Endothelial cell of umbilical vein (primary cell): ENCODE measurements at places on chromosomes 2 and 18.

DNA sequence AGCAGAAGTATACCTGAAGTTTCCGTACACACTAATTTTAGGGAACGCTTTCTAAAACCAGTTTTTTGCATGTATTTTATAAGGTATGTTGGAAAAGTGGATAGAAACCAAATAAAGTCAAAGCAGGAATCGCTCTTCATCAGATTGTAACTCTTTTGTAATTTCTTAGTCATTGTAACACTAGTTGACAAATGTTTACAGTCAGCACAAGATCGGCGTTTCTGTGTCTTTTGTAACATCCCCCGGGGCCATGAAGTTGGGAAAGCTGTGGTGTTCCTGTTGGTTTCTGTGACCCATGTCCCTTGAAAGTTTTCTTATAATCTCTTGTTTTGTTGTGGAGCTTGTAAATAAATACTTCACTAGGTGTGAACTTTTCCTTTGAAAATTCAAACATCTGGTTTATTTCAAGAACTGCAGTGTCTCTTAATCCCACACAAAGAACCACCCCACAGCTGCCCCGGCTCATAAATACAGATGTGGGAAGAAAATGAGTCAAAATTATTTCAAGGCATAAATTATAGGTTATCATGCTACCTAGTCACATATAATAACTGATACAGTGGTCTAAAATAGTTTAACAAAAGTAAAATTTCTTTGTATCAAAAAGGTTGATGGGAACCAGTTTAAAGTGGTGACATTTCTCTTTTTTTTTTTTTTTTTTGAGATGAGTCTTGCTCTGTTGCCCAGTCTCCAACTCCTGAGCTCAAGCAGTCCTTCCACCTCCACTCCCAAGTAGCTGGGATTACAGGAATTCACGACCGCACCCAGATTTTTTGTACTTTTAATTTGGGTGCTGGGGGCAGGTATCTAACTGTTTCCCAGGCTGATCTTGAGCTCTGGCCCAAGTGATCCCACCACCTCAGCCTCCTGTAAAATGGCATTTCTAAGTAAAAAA lies 751 bp upstream of the NMI start:
- peak; percentile 15 for DNase-seq

GRCh38 chr18:5237083-5237722 lies 40.1 kb upstream of the AKAIN1 start:
- DNase-seq, result no peak

- DNase-seq, result no peak
Observed at GRCh38 chr2:156517419-156517818, 81.2 kb downstream of the GPD2 start.

- no peak for DNase-seq
Observed at GRCh38 chr2:112183327-112184025, 45.3 kb downstream of the FBLN7 start.

DNA sequence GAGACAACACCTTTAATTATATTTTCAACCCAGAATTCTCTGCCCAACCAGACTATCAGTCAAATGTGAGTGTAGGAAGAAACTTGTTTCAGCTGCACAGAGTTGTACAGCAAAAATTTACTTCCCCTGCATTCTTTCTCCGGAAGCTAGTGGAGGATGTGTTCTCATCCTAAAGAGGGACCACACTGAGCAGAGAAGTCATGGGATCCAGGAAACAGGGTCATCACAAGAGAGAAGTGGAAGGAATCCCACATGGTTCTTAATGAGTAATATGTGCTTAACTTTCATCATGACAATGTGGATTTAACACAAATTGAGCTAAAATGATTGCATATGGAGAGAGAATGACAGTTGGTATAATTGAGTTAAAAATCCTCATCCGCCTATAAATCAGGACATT lies 78.2 kb downstream of the INPP4A start:
- peak; percentile 70 for DNase-seq

- no peak for DNase-seq
Observed at GRCh38 chr2:219675221-219675620, 47.8 kb downstream of the SLC4A3 start.

DNA sequence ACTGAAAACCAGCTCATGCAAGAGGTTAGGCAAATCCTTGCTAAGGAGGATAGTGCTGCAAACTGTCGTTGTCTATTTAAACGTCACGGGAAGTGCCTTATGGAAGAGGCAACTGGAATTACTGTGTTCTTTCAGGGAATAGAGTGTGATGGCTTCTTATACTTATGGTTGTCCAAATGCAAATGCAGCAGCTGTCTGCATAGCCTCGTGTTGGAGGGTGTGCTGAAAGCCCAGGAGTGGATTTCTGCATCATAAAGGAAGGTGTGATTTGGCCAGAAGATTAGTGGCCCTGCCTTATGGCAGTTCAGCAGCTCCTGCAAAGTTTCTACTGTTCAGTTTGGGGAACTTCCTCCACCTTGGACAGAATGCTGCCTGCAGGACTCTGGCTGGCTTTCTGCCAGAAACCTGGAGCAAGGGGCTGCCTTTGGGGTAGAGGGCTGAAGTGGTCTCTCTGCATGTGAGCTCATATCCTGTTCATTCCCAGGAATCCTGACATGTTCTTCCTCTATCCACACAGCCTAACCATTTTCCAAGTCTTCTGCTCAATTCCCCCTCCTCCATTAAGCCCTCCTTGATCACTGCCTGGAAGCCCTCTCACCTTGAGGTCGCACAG lies 321.2 kb upstream of the CXCR4 start:
- DNase-seq, result no peak

DNA sequence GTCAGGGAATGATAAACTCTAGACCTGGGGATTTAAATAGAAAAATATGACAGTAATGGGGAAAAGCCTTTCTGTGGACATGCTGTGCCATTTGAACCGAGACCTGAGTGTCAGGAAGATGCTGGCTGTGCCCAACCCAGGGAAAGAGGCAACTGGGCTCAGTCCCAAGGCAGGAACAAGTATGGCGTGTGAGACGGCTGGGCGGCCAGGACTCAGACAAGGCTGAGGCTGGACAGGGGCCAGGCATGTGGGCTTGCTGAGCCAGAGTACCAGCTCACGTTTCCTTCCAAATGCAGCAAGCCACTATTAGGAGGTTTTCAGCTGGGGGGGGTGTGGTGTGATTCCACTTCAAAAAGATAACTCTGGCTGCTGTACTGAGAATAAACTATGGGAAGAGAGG lies 92.4 kb downstream of the INPP5D start:
- peak; percentile 17 for DNase-seq

GRCh38 chr18:44790860-44791259 lies 110.2 kb downstream of the SETBP1 start:
- no peak for DNase-seq

DNA sequence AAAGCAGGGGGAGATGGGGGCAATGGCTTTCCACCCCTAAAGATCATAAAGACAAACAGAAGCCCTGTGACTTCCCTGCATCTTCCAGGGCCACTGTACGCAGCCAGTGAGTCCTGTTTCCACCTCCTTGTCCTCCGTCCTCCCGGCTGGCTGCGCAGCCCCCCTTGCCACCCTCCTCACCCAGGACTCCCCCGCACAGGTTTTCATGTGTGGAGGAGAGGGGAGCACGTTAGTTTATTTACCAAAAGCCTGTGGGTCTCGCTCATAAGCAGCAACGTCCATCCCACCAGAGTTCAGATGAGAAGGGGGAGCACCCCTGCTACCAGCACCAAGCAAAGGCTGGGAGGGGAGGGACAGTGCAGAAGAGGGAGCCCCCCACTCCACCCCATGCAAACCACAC lies 11.7 kb downstream of the CYP26B1 start:
- DNase-seq, result no peak

DNA sequence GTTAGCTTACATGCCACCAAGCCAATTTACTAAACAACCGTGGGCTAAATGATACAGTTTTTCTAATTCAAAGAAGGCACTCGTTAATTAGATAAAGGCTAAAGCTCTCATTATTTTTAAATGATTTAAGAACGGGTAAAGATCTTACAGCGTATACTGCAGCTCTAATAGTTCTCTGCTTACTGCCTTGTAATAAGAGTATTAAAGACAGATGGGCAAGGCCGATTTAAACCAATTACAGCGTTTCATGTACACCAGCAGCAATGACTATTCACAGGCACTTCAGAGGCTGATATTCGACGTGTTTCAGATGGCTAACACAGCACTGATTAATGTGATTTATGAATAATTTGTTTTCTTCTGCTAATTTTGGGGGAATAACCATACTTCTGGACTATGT lies 259.3 kb downstream of the ZNF407 start:
- no peak for DNase-seq

- DNase-seq, result no peak
Observed at GRCh38 chr2:31238906-31239592, 5.1 kb downstream of the EHD3 start.

- no peak for DNase-seq
Observed at GRCh38 chr2:65579506-65580235, 147.3 kb upstream of the SPRED2 start.

DNA sequence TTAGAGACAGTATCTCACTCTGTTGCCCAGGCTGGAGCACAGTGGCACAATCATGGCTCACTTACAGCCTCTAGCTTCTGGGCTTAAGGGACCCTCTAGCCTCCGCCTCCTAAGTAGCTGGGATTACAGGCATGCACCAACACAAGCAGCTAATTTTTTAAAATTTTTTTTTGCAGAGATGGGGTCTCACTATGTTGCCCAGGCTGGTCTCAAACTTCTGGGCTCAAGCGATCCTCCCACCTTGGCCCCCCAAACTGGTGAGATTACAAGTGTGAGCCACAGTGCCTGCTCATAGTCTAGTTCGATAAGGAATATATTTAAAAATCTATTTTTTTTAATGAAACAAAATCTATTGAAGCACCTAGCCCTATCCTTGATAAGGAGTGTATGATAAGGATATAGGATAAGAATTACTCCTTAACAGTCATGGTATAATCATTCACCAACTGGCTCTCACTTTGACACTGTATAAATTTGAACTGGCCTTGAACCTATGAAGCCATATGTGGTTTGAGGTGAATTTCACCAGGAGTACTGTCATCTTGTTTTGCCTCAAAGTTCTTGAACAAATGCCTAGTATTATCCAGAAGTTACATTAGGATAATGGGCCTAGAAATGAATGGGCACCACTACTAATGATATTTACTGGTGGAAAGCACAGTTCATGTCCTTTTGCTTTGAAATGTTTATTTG lies 71.1 kb downstream of the EXOC6B start:
- DNase-seq, result no peak

DNA sequence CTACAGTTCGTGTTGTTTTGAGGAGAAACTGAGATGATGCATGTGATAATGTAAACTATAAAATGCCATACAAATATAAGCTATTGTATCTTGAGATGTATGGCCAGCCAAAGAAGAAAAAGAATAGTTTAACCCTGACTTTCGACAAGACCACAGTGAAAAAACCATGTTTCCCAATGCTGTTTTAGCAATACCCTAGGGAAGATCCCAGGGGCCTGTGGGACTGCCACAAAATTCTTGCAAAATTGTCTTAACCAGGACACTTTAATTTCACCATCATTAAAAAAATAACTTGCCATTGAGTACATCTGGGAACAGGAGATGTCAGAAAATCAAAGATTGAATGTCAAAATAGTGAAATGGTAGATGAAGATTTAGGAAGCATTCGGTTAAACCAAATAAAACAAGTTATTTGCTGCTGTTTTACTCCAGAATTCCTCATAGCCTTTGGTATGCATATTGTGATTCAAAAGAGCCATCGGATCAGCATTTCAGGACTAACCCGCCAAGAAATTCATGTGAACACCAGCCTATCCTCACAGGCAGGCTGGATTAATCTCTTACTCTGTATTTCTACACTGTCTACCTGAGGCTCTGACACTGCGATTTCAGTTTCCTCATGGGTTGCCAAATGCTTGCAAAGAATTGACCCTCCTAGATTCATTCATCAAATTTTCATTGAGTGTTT lies 49.0 kb upstream of the SP3 start:
- no peak for DNase-seq

- no peak for DNase-seq
Observed at GRCh38 chr18:5478261-5478660, 65.5 kb downstream of the EPB41L3 start.

GRCh38 chr2:27689424-27689823 lies 25.7 kb downstream of the SLC4A1AP start:
- DNase-seq, result no peak

- DNase-seq, result no peak
Observed at GRCh38 chr2:80141007-80141726, 163.4 kb downstream of the LRRTM1 start.

- no peak for DNase-seq
Observed at GRCh38 chr2:59888015-59888414, 665.4 kb downstream of the BCL11A start.

- peak; percentile 42 for DNase-seq
Observed at GRCh38 chr2:162029287-162029901, 44.6 kb downstream of the DPP4 start.

- DNase-seq, result peak; percentile 48
Observed at GRCh38 chr2:84971510-84972206, 697 bp downstream of the KCMF1 start.

DNA sequence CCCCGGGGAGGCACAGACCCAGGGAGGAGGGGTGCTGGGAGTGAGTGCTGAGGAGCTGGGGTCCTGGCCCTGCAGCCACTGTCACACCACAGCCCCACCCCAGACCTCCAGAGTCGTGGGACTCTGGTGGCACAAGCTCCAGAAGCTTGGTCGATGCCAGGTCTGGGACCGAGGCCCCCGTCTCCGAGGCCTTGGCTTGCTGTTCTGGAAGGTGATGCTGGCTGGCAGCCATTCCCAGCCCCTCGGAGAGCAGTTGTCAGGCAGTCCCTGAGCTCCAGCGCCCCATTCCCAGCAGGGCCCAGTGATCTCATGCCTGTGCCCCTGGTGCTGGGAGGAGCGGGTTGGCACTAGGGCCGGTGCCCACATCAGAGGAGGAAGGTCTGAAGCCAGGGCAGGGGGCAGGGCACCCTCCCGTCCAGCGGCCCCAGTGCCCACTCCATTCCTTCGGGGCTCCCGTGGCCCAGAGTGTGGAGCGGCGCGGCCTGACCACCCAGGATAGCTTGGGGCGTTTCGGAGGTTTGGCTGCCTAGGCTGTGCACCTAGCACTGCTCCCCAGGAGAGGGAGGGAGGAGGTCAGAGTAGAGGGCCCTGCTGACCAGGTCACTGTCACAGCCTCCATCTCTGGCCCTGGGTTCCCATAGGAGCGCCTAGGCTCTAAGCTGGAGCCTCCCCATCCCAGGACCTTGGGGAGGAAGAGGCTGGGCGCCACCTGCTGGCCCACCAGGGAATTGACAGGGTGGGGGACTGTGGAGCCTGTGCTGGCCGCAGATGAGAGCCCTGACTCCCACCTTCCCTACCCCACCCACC lies 16.8 kb upstream of the ALPI start:
- DNase-seq, result peak; percentile 10
